ENCODE measurements at places on chromosomes 5 and 9.

DNA sequence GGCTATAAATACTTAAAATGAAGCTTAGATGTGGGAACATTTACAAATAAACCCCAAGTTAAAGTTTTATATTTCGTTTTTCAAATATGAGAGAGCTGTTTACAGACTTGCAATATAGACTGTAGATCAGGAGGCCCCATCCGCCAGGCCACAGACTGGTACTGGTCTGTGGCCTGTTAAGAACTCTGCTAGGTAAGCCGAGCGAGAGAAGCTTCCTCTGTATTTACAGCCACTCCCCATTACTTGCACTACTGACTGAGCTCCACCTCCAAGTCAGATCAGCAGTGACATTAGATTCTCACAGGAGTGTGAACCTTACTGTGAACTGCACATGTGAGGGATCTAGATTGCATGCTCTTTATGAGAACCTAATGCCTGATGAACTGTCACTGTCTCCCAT, 561.4 kb upstream of the FAM174A start:
- no peak for DNase-seq

DNA sequence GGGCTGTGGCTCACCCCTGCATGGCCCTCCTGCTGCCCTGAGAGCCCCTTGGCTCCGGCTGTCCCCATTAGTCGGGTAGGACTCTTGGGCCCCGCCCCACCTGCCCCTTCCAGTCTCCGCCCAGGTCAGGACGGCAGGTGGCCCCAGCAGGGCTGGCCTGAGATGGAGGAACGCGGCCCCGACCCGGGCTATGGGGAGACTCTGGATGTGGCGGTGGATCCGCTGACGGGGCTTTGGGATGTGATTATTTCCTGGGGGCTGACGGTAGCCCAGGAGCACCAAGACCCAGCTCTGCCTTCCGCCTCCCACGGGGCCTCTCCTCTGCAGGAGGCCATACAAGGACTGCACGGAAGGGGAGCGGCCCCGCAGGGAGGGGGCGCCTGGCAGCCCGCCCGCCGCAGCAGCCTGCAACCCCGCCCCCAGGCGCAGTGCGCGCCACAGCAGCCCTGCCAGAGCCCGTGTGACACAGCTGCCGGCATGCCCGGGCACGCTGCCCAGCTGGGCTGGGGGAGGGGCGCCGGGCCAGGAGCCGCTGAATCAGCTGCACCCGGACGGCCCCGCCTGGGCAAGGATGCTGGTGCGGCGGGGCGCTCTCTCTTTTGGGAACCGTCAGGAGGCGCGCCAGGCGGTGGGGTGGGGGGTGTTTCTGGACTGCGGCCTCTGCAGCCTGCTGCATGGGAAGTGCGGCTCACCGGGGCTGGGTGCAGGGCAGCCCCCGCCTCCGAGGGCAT, 9.2 kb downstream of the TMEM250 start:
- DNase-seq, result peak; percentile 79

- DNase-seq, result no peak
These were observed 696.9 kb upstream of the C9orf72 start for GRCh38 chr9:28270156-28270555.

DNA sequence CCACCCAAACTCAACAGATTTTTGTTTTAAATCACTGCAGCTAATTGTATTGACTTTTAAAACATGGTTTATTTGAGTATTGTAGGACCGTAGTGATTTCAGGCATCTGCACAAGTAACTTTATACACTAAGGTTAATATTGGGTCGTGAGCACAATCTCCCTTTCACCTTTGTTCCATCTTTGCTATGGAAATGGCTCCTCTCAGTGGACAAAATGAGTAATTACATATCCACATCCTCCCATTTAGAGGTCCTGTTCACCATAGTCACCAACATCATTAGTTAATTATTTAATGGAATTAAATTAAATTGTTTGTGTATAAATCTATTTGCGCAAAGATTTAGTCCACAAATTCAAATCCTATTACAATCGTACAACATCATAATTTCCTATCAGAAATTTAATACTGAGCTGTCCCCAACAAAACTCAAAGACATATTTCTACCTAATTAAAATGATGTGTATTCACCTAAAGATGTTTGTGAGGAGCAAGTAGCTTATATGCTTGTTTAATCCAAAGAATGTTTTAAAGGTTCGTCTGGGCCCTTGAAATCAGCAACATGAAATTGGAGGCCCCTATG, 173.0 kb upstream of the DAPK1 start:
- no peak for DNase-seq

DNA sequence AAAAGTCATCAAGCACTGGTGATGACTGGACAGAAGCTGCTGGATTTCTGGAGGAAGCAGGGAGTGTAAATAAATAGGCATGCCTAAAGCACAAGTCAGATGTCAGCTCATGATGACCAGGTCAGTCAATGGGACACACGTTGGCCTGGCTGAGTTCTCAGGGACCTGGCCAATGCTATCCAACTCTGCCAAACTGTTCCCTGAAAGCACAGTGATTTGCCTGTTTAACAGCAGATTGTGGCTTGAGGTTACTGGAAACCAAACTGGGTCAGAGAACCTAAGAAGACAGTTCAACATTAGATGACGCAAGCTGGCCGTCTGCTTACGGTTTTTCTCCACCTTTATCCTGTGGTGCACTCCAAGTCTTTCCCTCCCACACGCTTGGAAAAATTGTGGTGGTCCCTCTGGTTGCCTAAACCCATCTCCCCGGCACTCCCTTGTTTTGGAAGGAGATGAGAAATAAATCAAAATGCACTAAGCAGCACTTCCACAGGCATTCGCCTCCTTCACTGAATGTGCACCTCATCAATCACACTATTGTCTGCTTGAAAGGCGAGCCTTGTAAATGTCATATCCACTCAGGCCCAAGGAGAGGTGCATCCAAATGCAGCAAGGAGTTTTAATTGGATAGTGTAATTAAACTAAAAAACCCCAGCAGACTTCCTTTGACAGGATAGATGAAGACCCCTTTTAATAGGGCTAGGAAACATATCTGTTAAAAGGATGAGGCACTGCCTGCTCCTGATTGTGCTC, 199.4 kb downstream of the GAPVD1 start:
- DNase-seq, result no peak

- DNase-seq, result no peak
These were observed 1.8 kb downstream of the RNF130 start for GRCh38 chr5:180069589-180070247.

GRCh38 chr9:115036691-115037090, 81.3 kb downstream of the TNC start:
- DNase-seq, result no peak

DNA sequence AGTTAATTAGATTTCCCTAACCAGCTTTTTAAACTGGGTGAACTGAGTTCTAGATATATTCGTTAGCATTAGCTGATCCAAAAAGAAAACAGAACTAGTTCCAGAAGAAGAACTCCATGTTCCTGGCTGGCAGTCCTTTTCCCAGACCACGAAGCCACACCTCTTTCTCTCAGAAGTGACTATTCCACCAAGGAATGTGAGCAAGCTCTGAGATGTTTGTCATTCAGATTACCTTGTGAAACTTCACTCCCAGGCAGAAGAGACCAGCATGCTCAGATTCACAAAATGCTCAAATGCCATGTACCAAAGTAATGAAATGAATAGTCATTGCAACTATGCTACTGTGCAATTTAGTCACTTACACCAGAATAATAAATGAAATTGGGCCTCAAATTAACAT, 4.4 kb upstream of the SSBP2 start:
- DNase-seq, result no peak

DNA sequence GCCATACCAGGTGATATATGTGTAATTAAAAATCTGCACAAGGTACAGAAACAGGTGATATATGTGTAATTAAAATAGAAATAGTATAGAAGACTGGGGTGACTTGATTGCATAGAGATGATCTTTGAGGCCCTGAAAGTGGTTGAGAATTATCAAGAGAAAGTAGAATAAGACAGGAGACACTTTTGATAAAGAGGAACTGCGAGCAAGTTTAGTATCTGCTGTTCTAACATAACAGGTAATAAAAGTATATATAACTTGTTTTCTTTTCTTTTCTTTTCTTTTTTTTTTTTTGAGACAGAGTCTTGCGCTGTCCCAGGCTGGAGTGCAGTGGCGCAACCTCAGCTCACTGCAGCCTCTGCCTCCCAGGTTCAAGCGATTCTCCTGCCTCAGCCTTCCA, 5.4 kb downstream of the SNX2 start:
- DNase-seq, result no peak

- no peak for DNase-seq
These were observed 105.2 kb upstream of the CACNA1B start for GRCh38 chr9:137772281-137772873.

- DNase-seq, result no peak
These were observed 66.7 kb upstream of the TBC1D9B start for GRCh38 chr5:179974246-179974945.

GRCh38 chr9:93958819-93959682, 3.9 kb upstream of the BARX1 start:
- DNase-seq, result no peak

DNA sequence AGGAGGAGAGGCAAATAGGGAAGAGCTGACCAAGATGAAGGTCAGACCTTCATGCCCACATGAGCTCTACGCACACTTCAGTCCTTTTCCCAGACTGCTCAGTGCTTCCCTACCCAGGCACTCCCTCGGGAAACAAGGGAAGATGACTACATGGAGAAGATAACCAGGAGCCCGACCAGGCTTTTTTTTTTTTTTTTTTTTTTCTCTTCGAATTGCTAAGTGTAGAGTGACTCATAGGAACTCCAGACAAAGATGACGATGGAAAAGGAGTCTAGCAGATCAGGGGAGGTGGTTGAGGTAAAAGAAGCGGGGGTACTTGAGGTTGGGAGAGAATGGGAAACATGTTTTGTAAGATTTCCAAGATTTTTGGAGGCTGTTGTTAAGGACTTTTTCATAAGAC, 526.1 kb downstream of the BNC2 start:
- no peak for DNase-seq

GRCh38 chr9:18721267-18721994, 247.5 kb downstream of the ADAMTSL1 start:
- no peak for DNase-seq

- no peak for DNase-seq
These were observed 87.9 kb downstream of the FBXL7 start for GRCh38 chr5:15587916-15588315.

Data from stimulated activated CD8-positive, alpha-beta memory T cell treated with anti-CD3 and anti-CD28 coated beads, Interleukin-7, amount 100 ng/mL, for 24 hours (primary cell).